ENCODE measurements at places on chromosomes 2 and 18.

GRCh38 chr2:155574941-155575340 lies 757.6 kb downstream of the NR4A2 start:
- DNase-seq = no peak

DNA sequence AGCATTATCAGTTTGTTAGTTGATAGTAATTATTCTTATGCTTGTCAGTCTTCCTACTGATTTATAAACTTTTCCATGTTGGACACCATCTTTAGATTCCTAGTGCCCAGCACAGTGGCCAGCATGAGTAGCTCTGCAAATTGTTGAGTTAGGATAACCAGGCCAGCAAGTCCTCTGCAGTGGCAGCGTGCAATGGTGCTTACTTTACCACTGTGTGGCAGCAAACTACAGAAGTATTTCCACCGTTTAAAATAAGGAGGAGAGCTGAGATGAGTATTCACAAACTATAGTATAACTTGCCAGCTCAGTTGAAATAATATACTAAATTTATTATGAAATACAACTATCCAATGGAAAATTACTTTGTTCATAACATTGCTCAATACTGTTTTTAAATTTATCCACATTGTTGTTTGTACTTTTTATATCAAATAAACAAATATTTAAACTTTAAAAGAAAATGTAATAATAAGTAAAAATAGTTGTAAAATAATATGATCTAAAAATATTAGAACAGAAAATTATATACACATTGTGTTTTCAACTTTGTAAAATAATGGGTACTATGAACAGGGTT lies 9.3 kb upstream of the THADA start:
- no peak for DNase-seq

DNA sequence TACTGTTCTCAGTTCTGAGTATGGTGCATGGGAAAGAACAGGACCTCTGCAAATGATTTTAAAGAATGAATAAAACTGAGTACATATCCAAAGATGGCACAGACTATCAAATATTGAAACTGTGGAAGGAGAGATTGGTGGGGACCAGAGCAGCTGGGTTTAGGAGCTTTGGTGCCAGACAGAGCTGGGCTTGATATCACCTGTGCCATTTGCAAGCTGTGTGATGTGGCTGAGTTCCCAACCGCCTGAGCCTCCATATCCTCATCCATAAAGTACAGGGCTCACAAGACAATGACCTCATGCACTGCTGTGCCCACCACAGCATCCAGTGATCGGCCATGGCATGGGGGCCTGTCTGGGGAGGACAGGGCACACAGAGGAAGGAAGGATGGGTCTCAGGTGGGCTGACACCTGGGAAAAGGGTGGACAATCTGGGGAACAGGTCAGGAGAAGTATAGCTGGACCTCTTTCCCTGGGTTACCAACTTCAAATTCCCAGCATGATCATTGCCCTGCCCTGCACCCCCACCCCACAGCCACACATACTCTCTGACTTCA lies 83.9 kb upstream of the RAB6C start:
- DNase-seq = no peak

DNA sequence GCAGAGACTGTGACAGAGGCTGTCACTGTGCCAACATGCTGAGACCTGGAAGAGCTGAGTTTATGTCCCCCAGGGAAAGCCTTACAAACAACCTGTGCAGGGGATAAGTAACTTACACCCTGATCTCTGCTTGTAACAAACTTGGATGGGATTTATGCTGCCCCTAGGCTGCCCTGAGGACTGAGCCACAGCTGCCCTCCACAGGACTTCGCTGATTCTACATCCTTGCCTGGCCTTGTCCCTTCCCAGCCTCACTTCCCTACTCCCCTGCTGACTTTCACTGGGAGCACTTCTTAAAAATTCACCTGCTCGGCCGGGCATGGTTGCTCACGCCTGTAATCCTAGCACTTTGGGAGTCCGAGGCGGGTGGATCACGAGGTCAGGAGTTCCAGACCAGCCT lies 45.9 kb upstream of the ASAP2 start:
- DNase-seq = no peak

GRCh38 chr18:2394684-2395083 lies 176.6 kb downstream of the METTL4 start:
- DNase-seq = no peak

- peak; percentile 49 for DNase-seq
Observed at GRCh38 chr2:23489471-23490322, 104.7 kb downstream of the KLHL29 start.

DNA sequence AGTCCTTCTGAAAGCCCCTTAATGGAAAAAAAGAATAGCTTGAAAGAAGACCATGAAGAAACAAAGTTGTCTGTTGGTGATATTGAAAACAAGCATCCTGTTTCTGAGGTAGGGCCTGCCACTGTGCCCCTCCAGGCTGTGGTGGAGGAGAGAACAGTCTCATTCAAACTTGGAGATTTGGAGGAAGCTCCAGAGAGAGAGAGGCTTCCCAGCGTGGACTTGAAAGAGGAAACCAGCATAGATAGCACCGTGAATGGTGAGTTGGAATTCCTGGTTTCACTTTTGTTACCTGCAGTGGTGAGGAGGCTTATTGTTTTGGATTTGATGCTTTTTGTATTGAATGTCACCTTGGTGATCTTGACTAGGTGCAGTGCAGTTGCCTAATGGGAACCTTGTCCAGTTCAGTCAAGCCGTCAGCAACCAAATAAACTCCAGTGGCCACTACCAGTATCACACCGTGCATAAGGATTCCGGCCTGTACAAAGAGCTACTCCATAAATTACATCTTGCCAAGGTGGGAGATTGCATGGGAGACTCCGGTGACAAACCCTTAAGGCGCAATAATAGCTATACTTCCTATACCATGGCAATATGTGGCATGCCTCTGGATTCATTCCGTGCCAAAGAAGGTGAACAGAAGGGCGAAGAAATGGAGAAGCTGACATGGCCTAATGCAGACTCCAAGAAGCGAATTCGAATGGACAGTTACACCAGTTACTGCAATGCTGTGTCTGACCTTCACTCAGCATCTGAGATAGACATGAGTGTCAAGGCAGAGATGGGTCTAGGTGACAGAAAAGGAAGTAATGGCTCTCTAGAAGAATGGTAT lies 13.3 kb downstream of the SLC20A1 start:
- DNase-seq = no peak

DNA sequence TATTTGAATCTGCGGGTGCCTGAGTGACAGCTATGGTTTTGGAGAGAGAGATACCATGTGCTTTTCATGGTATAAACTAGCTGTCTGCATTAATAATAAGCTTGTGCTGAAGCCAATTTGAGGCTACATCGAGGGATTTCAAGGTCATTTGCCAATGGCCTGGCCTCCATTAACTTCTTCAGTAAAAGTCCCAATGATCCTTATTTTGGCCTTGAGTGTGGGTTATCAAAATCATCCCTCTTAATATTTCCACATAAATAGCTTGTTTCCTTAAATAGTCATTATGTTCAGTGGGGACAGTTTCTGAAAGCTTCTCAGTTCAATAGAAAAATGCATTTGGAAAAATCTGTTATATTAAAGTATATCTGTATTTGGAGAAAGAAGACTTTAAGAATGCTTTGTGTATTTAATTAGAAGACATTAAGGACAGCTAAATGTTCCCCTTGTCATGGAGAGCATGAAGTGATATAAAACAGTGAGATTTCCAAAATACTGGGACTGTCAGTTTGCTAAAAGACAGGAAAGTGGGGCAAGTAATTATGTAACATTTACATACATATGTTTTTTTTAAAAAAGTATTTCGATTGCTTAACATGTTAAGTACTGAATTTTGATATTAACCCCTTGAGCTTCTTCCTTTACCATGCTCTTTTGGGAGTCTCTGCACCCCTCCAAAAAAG lies 355.5 kb upstream of the ZEB2 start:
- no peak for DNase-seq
